ENCODE measurements at places on chromosomes 11 and 22.

- no peak for DNase-seq
Measured at GRCh38 chr11:110366291-110366690, 63.5 kb upstream of the FDX1 start.

DNA sequence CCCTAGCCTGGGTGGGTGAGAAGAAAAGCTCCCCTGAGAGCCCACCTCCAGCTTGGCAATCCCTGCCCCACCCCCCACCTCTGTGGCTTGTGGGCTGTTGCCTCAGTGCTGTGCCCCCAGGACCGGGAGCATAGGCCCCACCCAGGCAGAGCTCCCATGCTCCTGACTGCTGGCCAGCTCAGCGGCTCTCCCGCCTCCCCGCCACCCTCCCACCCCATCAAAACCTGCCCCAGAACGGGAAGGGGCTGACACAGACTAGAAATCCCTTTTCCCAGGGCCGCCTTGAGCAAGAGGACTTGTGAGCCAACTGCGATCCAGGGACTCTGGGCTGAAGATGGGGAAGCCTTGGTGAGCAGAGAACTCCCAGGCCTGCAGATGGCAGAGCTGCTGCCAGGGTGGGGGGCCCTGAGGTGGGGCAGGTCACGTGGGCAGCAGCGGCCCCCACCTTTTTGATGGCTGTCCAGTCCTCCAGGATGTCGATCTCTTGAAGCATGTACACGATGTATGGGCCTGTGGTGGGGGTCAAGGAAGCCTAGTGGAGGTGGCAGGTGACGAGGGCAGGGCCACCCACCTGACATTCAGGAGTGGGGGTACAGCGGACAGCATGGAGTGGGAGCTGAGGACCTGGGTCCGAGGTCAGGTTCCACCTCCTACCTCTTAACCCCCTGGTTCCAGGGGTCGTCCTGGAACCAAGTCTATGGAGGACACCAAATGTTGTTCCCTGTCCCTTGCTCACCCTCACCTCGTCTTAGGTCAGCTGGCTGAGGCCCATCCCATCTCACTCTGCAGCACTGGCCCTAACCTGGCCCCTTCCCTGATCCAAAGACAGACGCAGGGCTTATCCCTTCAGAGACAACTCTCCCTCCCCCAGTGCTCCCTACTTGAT, 2.3 kb upstream of the RIN1 start:
- no peak for DNase-seq

DNA sequence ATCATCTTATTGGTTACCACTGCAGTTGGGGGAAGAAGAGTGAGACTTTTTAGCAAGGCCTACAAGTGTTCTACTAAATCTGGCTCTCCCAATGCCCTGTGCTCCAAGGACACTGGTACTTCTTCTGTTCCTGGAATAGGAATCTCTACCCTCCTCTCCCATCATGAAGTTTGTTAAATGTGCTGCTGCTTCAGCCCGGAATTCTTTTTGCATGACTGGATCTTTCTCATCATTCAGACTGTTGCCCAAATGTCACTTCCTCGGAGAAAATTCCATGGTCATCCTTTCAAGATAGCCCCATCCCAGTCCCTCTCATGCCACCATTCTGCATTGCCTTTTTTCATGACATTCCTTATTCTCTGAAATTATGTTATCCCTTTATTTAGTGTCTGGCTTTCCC, 400.8 kb downstream of the SOX6 start:
- no peak for DNase-seq

GRCh38 chr11:12625438-12626071, 48.7 kb upstream of the TEAD1 start:
- DNase-seq: peak; percentile 75

DNA sequence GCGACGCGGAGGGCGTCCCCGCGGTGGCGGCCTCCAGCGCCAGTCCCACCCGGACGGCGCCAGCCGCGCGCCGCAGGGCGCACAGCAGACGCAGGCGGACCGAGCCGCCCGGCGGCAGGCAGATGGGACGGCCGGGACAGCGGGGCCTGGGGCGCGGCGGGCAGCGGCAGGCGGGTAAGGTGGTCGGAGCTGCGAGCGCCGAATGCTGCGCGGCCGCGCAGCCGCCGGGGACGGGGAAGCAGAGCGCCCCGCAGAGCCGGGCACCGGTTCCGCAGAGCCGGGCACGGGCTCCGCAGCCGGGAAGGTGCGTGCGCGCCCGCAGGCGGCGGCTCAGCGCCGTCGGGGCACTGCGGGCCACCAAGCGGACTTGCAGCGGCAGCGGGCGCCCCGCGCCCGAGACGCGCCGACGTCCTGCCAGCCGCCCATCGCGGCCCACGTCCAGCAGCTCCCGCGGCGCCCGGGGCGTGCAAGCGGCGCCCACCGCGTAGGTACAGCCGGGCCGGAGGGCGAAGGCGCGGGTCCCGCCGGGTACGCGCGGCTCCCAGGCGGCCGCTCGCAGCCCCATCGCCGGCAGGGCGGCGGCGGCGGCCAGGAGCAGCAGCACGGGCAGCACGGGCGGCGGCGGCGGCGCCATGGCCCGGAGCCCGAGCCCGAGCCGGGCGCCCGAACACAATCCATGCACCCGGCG, 739 bp downstream of the CELSR1 start:
- DNase-seq: no peak

GRCh38 chr22:30667494-30668385, at the start of gene DUSP18:
DUSP18 (minus strand) TSS chr22:30667875; CDS start chr22:30664003, 3,872 bp downstream.
- DNase-seq: peak; percentile 69

GRCh38 chr11:50098186-50098725, 65.6 kb downstream of the OR4C45 start:
- no peak for DNase-seq

DNA sequence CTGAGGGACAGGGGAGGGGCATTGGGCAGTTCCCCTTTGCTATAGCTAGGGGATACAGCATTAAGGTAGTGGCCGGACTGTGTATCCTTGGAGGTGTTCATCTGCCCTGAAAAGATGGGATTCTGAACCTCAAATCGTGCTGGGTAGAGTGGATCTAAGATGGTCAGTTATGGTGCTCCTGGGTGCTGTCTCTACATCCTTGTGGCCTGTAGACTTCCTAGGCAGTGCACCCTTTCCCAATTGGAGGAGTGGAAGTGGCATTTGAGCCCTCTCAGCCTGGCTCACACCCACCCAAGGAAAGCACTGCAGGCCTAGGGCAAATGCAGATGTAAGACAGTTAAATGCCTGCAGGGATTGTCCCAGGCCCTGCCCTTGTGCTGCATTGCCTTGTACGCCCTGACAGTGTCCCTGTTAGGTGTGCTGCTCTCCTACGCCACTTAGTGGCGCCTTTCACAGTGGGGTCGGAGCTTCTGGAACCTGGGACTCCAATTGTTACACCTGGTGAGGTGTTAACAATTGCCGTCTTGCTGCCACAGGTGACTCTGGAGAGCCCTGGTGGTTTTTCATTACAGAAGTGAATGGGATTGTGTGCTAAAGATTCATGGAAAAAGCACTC, 35.0 kb downstream of the PPFIBP2 start:
- no peak for DNase-seq

DNA sequence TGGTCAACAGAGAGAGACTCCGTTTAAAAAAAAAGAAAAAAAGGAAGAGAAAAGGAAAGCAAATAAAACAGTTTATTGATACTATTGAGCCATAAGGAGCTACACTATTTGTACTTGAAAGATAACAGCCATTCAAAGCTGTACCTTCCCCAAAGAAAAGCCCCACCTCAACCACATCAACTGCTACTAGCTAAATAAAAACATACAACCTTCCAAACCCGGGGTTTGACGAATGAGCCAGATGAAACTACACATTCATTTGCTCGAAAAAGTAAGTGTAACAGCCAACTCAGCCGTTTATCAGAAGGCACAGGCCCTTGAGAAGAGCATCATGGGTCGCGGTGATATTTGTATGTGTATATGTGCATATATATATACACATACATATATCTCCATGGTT, 78.4 kb downstream of the SIK3 start:
- DNase-seq: no peak

DNA sequence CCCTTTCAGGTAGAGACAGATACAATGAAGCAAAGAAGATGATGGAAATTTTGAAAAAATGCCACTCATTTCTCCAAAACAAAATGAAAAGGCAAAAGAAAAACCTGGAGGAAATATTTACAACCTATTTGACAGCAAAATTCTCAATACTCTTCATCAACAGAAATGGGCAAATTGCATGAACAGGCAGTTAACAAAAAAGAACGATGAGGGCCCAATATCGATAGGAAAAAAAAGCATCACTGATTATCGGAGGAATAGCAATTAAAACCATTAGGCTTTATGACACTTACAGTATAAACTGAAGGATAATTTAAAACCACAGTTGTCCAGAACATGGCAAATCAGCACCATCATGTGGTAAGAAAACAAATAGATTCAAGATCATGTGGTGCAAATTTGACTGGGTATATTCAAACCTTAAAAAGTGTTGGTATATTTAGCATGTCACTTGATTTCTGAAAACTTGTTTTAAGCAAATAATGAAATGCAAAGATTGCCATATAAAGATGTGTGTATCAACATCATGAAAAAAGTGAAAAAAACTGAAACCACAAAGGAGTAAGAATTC, 222.9 kb downstream of the BRD1 start:
- DNase-seq: no peak

- DNase-seq: no peak
Measured at GRCh38 chr11:120188371-120188770, 22.5 kb upstream of the OAF start.

DNA sequence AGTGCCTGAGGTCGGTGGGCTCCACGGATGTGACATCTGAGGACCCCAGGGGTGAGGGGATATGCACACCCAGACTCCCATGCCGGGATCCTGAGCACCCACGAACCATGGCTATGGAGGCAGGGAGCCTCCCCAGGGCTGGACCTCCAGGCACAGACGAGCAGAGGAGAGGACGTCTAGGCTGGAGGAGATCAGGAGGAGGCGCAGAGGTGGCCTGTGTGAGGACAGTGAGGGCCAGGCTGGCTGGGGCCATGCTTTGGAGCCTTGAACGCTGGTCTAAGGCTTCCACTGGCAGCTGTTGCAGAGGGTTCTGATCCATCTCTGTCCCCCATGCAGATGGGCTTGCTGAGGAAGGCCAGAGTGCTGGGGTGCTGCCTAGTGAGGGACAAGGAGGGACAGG, 29.0 kb downstream of the FGF4 start:
- no peak for DNase-seq

- no peak for DNase-seq
Measured at GRCh38 chr11:68009391-68010089, 587 bp upstream of the ALDH3B1 start.

DNA sequence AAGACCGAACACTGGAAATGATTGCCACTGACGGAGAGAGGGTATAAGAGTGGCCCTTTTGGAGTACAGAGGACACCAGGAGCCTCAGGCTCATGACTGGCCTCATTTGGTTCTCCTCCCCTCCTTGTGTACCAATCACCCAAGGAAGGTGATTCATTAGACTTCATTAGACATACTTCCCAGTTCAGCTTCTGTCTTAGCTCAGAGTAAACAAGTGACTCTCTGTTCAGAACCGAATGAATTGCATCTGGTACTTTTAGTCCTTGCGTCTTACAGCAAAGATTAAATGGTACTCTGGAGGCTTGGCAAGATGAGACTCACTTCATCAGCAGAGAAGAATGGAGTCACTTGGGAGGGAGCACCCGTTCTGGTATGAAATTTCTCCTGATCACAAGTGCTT, 75.2 kb downstream of the ZNRF3 start:
- DNase-seq: no peak

DNA sequence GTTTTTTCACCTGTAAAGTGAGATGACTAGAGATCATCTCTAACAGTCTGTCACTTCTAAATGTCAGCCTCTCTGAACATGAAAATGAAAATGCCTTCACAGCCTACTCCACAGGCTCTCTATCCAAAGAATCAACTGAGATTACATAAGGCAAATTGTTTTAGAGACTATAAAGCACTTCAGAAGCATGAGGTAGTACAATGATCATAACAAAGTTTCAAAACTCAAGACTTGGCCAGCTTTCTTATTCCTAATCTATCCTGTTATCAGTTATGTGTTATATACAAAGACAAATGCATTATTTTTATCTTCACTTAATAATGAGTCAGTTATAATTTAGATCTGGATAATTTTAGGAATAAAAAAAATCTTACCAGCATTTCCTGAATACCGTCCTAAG, 20.3 kb upstream of the CEP126 start:
- no peak for DNase-seq

DNA sequence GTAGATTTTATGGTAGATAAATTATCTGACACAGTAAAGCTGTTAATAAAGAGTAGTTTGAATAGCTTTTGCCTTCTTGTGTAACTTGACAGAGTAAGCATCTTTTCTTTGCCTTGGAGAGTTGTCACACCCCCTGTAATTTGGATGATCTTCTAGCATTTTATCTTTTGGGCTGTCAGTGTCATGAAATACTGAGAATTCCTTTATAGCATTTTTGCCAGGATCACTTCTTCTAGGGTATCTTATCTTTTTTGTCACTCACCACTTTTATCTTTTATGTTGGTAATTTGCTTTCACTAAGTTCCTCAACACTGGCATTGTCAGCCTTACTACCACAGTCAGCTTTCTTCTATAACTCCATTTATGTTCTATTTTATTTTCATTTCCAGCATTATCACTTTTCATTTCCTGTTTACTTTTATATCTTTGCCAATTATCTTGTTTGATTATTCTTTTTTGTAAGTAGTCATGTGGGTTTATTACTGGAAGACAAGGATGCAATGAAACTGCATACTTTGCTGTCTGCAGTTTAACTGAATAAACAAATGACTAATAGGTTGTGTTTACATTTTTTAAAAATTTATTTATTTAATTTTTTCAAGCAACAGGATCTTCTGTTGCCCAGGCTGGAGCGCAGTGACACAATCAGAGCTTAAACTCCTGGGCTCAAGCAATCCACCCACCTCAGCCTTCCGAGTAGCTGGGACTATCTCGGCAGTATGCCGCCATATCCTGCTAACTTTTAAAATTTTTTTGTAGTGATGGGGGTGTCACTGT, 28.1 kb upstream of the ACAT1 start:
- no peak for DNase-seq

- DNase-seq: no peak
Measured at GRCh38 chr22:49303781-49304461, 523.8 kb downstream of the BRD1 start.

DNA sequence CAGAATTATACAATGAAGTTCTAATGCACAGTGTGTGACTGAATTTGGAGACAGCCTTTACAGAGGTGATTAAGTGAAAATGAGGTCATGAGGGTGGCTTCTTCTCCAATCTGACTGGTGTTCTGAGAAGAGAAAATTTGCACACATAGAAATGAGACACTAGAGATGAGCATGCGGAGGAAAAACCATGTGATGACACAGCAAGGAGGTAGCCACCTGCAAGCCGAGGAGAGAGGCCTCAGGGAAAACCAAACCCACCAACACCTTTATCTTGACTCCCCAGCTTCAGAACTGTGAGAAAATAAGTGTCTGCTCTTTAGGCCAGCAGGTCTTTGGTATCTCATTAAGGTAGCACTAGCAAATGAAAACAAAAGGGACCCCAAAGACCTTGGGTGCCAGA, 93.2 kb downstream of the GGTLC2 start:
- no peak for DNase-seq

- DNase-seq: no peak
Measured at GRCh38 chr22:19773470-19774040, 13.0 kb downstream of the TBX1 start.

DNA sequence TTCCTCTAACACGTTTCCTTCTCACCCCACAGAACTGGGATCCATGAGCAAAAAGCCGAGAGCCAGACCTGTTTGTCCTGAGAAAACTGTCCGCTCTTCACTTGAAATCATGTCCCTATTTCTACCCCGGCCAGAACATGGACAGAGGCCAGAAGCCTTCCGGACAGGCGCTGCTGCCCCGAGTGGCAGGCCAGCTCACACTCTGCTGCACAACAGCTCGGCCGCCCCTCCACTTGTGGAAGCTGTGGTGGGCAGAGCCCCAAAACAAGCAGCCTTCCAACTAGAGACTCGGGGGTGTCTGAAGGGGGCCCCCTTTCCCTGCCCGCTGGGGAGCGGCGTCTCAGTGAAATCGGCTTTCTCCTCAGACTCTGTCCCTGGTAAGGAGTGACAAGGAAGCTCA, 24.0 kb downstream of the CD5 start:
- no peak for DNase-seq
